Bone marrow (tissue), 2 donors: ENCODE measurements at places on chromosomes 13 and 19.

DNA sequence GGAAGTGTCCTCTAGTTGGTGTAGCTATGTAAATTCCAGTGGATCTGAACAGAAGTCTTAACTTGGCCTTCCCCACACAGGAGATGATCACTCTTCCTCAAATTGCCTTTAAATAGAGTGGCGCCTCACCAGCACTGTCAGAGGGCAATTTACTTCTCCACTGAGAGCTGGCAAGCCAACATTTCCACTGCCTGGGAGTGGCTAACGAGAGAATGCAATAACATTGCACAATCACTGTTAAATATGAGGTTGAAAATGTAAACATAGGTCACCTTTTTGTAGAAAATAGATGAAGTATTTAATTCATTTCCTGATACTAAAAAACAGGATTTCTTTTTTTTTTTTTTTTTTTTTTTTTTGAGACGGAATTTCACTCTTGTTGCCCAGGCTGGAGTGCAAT is 55.4 kb upstream of the UBL3 start:
- DNase-seq = no peak

DNA sequence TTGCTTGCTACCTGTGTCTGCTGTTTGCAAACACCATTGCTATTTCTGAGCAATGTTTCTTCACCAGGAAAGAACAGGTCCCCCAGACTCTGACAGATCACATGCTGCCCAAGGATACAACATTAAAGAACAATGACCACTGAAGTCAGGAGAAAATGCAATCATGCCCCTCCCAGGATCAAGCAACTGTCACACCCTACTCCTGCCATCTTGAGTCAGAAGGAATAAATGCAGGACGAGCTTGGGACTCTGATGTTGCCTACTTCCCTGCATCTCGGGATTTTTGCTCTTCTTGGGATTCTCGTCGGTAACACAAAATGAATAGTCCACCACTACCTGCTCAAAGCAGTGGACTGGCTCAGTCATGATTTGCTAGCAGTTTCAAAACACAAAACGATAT is 490.6 kb downstream of the COG6 start:
- DNase-seq = no peak

DNA sequence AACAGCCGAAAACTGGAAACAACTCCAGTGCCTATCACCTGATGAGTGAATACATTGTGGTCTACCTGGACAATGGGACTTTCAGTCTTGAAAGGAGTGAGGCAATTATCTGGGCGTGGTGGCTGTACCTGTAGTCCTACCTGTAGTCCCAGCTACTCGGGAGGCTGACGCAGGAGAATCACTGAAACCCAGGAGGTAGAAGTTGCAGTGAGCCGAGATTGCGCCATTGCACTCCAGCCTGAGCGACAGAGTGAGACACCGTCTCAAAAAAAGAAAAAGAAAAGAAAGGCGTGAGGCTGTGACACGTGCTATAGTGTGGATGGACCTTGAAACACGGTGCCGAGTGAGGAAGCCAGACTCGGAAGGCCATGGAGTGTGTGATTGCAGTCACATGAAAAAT is 4.1 kb upstream of the NTN5 start:
- DNase-seq = no peak

DNA sequence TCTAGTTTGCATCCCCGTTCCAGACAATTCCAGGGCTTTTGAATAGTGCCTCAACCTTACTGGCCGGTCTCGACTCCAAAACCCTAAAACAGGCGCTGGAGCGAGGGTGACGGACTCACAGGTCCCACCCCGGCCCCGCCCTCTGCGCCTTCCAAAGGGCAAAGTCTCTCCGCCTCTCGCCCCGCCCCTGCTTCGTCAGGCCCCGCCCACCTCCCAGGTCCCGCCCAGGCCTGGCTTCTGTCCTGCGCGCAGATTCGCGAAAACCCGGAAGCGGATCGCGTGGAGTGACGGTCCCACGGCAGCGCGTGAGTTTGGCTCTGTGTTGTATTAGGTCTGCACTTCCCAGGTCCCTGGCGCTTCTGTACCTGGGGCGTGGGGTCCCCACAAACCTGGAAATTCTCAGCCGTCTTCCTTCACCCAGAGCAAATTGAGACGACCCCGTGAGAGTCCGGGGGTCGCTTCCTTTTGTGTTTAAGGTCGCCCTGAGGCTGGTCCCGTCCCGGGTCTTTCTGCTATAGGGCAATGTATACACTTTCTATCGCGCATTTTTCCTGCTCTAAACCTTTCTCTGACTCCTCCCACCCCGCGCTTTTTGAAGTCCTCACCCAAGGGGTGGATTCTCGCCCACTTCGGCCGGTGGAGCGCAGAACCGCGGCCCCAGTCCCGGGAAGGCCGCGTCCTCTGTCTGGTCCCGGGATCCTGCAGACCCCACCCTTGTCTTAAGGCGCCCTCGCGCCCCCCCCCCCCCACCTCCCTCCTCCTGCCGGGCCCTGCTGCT is at the start of gene ZNF813:
Gene ZNF813 (plus strand): TSS at position 249 of the 778 bp plus-strand sequence. CDS start 16,090 bp downstream, outside the sequence.
- peak; percentile 90 for DNase-seq

DNA sequence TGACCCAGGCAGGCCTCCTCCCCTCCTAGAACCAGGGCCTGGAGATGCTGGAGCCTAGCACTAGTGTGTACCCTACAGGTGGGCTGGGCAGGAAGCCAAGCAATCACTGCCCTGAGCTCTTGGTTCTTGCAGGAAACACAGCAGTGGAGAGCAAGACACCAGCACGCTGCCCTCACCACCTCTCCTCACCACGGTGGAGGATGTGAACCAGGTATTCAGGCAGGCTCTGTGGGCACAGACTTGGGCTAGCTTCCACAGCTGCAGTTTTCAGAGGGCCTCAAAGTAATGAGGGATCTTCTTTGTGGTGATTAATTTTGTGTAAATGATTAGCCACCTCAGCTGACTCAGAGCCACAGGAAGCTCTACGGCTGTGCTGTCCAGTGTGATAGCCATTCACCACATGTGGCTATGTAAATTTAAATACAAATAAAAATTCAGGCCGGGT is 13.6 kb upstream of the GPI start:
- no peak for DNase-seq

DNA sequence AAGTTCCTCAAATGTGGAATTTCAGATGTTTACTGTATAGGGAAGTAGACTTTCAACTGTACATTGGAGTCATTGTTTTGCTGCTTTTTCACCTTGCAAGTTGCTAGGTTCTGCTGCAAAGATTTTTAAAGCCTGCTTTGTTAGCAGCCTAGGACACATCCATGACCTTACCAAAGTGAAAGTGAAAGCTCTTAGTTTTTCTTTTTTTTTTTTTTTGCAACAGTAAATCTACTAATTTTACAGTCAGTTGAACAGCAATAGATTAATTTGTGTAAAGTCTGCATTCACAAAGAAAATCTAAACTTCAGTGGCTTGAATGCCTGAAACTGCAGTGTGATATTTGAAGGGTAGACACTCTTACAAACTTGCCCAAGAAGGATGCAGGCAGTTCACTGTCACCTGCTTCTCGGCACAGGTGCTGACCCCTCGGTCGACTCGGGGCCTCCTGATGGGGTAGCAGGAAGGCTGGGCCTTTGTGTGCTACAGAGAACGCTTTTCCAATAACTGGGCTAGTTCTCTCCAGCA is 5.0 kb upstream of the MTIF3 start:
- DNase-seq = peak; percentile 31

DNA sequence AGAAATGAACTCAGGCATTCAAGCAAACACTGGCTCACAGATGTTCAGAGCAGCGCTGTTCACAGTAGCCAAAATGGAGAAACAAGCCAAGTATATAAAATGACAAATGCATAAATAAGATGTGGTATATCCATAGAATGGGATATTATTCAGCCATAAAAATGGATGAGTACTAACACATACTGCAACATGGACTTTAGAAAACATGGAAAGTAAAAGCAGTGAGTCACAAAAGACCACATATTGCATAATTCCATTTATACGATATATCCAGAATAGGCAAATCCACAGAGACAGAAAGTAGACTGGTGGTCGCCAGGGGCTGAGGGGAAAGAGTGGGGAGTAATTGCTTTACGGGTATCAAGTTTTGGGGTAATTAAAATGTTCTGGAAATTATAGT is 6.6 kb downstream of the ZNF837 start:
- no peak for DNase-seq

- DNase-seq = no peak
These were observed 22.8 kb downstream of the RASA3 start for GRCh38 chr13:114109641-114110041.

DNA sequence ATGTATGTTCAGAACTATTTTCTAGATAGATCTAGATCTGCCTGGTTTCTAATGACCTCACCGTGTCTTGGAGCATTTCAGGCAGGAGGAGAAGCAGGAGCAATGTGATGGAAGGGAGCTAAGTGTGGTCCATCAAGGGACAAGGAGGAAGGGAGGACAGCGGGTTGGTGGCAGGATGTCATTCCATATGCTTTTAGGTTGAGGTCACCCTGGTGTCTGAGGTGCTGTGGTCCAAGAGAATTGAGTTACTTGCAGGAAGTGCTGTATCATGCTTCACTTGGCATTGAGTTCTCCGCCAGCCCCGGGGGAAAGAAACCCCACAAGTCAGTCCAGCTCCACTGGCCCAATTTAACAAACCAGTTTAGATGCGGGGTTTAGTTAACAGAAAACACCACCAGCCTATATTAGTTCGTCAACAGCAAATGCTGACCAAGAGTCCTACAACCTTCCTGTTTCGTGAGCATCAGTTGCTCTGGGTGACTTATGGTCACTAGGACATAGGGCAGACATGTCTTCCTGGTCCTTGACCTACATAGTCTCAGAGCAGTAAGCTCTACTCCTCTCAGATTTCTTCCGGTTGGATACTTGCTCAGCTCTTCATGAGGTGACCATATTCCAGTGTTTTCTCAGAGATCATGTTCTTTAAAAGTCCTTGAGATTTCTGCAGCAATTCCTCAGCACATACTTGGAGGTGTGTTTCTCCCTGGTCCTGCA is 79.4 kb downstream of the MBNL2 start:
- DNase-seq = no peak

GRCh38 chr19:39915848-39916215 is 18.6 kb downstream of the FCGBP start:
- DNase-seq = no peak

- no peak for DNase-seq
These were observed 41.9 kb downstream of the TEX26 start for GRCh38 chr13:30974350-30974749.
